ENCODE measurements at places on chromosomes 3 and 15.

DNA sequence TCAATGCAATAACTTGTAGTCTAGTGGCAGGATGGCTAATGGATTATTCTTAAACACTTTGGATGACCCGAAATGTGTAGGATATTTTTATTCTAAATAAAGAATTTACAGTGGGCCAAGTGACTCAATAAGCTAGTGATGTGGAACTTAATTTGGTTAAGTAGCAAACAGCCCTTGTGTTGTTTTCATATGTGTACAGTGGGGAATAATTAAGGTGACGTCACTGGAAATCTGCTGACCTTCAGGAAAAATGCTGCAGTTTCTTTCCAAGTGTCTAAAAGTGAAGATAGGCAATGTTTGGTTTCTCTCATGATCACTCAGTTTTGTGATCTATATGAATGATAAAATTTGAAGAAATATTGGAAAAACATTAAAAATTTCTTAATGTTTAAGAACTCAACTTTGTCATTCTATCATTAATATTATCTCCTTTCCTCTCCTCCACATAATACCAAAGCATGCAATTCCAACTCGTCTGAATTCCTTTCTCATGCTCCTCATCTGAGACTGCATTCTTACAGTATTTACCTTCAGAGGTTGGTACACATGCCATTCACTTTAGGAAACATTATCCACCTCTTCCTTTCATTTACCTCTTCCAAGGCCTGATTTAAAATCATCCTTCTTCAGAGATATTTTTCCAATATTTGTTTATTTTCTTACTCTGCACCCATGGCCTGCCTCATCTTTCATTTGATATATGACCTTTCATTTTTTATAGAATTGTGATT is 414.6 kb upstream of the ARPP21 start:
- no peak for DNase-seq

DNA sequence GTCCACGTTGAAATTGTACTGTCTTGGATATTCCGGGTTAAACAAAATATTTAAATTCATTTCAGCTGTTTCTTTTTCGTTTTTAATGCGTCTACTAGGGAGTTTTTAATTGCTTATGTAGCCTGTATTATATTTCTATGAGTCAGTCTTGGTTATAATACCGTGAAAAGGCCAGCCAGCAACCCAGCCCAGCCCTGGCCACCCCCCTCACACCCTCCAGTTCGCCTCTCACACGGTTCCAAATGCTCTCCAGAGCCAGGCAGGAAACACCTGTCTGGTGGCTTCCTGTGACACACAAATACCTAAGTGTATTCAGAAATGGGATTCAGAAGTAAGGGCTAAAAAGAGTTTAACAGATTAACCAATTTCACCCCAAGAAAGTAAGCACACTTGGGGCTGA is 4.4 kb downstream of the SH3BP5 start:
- no peak for DNase-seq

GRCh38 chr3:111338059-111338698 is 203.8 kb upstream of the CD96 start:
- peak; percentile 19 for DNase-seq

DNA sequence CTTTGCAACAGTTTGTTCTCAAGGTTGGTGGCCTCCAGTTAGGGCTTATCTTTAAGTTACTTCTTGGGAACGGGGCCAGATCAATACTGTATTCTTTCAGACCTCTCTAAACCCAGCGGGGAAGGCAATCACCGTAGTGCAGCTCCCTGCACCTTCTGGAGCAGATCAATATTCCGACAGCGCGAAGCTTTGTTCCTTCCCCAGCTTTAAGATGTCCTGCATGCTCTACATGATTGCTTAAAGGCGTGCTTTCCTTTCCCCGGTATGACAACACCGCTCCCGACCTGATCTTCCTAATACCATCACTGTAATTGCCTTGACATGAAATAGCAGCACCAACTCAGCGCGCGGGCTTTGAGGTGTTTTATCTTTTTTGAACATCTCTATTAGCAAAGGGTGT is 755.2 kb downstream of the NR2F2 start:
- no peak for DNase-seq

GRCh38 chr3:149581248-149581647 is 76.6 kb downstream of the WWTR1 start:
- DNase-seq, result no peak

DNA sequence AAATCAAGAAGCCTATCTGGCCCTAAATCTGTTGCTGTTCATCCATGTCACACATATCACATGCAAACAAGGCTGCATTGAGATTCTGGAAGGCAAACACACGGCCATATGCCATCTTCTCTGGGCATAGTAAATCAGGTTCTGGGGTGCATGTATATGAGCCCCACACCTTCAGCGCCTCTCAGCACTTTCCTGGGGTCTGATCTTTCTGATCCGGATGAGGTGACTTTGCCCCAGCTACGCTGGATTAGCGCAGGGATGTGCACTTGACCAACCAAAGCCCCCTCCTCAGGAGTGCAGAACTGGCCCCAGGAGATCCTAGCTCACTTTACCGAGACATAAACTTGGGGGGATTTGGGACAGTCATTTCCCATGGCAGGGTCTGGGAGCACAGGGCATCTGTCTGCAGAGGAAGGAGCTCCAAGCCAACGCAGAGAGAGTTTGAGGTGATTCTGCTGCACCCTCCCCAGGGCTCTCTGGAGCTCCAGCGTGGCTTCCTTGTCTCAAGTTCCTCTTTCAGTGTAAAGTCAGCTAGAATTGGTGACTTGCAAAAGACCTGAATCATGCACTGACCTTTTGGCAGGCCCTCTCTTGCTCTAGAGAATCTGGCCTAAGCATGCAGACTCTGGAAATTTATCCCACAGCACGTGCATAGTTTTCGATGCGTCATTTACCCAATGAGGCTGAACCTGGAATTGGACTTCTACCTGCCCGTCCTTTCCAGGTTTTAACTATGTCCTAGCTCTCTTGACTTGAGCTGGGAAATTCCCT is 63.5 kb upstream of the KLF13 start:
- DNase-seq, result no peak

DNA sequence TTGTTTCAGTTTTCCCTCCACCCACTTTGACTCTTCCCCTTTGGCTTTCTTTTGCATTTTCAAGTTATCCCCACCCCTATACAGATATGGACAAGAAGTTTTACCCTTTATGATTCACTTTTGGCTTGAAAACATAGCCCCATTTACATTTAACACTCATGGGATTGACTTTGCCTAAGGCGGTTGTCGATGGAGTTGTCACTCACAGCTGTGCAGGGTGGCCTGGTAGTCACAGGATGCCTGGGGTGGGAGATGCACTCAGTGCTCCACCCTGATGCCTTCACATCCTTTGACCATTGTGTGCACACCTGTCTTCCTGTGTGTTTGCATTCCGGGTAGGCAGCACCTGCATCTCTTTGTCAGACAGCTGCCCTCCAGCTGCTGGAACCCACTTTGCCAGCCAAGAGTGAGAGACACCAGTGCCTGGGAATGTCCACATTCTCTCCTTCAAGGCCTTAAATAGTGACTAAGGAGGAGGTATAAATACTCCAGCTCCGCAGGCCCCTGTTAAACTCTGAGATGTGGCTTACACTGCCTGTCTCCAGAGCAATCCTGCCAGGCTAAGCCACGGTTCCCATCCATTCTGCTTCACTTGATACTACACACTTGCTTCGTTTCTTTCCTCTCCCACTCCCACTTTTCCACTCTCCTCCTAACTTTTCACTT is 191.5 kb upstream of the SLC24A5 start:
- no peak for DNase-seq

GRCh38 chr3:21654662-21655061 is 96.3 kb downstream of the ZNF385D start:
- DNase-seq, result no peak

Measured in activated T-cell treated with anti-CD3 and anti-CD28 coated beads for 1 hour (primary cell).